ENCODE measurements at places on chromosomes 11 and 22.

DNA sequence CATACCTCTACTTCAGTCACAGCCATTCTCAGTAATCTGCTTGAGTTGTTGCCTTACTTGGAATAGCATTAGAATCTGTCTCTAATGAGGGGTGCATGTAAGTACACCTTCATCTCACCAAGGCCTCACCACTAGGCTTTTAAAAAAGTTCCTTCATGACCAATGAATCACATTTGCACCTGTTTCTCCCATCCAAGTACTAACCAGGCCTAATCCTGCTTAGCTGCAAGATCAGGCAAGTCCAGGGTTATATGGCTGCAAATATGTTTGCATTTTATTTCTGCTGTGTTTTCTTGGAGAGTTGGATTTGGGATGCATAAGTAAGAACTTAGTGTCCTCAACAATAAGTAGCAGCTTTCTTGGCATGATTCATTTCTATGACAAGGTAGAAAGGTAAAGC is 66.9 kb downstream of the BBOX1 start:
- DNase-seq, result no peak

DNA sequence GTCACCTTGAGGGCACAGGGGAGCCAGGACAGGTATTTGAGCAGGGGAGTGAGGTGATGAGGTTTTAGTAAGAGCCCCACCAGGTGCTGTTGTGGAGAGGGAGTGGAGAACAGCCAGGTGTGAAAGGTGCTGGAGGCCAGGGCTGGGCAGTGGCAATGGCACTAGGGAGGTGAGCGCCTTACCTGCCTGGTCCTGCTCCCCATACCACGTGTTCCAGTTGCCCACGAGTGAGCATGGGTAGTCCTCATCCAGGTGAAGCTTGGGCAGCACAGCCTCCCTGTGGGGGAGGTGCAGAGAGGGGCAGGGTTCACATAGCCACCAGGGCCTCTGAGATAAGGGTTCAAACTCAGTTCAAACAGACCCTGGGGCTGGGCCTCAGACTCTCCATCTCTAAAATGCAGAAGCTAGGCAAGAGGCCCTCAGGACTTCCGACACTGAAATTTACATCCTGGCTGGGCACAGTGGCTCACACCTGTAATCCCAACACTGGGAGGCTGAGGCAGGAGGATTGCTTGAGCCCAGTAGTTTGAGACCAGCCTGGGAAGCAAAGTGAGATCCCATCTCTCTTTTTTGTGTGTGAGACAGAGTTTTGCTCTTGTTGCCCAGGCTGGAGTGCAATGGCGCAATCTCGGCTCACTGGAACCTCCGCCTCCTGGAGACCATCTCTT is 11.8 kb downstream of the NIPSNAP1 start:
- DNase-seq, result no peak

DNA sequence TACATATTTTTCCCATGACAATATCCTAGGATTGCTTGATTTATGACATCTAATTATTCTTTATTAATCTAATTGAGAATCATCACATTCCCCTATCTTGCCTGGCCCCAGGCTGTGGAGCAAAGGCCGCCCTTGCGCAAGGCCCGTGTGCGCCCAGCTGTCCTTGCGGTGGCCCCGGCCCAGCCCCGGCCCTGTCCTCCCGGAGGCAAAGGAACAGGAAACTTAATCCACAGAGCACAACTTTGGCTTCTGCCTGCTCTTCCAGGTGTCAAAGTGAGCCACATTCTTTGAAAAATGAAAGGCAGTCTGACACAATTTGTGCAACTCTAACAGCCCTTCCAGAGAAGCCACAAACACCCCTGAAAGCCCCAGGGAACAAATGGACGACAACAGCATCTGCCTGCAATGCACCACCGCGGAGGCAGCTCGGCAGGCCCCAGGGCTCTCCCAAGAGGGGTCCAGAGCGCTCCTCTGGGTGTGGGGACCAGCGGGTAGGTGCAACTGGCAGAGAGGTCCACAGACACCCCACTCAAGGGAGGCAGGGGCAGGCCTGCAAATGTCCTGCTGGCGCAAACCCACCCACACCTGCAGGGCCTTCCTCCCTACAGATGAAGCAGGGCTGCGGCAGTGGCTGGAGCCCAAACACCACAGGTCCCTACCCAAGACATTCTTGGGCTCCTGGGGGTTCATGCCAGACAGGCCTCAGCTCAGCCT is 30.3 kb downstream of the GNB1L start:
- no peak for DNase-seq

DNA sequence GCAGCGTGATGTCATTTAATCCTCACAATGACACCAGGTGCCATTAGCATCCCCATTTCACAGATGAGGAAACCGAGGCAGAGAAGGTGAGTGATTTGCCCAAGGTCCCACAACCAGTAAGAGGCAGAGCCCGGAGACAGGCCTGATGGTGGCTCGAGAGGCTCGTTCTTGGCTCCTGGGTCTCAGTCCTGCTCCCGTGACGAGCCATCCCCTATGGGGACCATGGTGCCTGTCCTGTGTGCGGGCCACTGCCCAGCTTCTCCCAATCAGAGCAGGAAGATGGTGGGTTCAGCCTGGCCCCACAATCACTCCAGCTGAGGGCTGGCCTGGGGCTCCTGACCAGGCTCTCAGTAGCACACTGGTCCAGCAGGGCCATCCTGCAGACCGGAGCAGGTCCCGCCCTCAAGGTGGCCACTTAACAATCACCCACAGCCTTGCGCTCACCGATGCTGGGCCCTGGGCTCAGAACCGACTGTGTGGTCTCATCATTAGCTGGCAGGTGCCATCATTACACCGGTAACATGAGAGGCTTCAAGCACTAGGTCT is 3.6 kb downstream of the ALDH3B1 start:
- DNase-seq, result no peak

- no peak for DNase-seq
Measured at GRCh38 chr11:134356656-134357544, 25.1 kb downstream of the GLB1L2 start.

DNA sequence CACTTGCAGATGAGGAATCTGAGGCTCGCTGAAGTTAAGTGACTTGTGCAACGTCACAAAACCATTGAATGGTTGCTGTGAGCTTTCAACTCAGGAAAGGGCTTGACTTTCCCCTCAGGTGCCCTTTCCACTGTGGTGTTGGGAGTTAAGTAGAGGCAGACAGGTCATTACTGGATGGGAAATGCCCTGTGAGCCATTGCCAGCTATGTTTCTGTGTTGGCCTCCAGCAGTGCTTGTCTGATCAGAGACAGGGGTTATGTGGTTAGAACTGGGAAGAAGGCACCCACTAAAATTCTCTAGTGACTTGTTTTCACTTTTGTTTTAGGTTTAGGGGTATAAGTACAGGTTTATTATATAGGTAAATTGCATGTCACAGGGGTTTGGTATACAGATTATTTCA is 96.6 kb downstream of the FDX1 start:
- DNase-seq, result peak; percentile 19

Data from kidney tubule cell (primary cell).